Neural crest cell (in vitro differentiated cells): ENCODE measurements at places on chromosomes 7 and 10.

GRCh38 chr10:5317547-5318107, 47.1 kb upstream of the UCN3 start:
- no peak overlapping the region for H3K4me3 ChIP-seq
- no peak for DNase-seq

DNA sequence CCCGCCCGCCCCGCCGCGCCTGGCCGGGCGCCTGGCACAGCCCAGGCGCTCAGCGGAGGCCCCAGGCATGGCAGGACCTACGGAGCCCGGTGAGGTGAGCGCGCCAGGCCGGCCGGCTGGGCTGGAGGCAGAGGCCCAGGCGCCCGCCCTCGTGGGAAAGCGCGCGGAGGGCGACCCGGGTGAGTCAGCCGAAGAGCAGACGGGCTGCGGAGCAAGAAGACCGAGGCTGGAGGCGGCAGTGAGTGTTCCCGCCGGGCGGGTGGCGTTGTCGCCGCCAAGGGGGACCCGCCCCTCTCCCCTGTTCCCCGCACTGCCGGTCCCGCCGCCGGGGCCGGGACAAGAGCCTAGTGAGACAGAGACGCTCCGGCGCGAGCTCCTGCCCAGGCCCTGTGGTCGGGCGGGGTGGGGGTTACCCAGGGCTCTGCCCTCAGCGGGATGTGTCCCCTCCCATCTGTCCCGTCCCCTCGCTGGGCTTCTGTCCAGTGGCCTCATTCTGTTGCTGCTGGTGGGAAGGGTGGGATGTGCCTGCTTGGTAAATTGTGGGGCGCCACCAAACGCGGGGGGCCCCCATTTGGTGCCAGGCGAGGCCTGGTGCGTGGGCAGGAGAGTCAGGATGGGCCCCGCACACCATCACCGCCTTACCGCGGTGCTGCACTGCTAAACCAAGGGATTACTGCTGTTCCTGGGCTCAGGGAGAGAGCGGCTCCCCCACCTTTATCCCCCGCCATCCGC, 17.0 kb upstream of the NODAL start:
- no peak overlapping the region for H3K27ac ChIP-seq
- peak; percentile 36 for DNase-seq
- no peaks in the 10 kb centered on the region for H3K36me3 ChIP-seq

GRCh38 chr10:21171197-21171935, 274.3 kb upstream of the NEBL start:
- H3K27me3 ChIP-seq, result peaks cover 34% of the 10 kb centered on the region
- H3K4me3 ChIP-seq, result peak overlapping the region; percentile 65
- no peak overlapping the region for H3K27ac ChIP-seq
- H3K36me3 ChIP-seq, result peaks cover 2% of the 10 kb centered on the region
- DNase-seq, result no peak
- H3K4me1 ChIP-seq, result peaks cover 56% of the 10 kb centered on the region

- DNase-seq, result no peak
- H3K4me1 ChIP-seq, result peaks cover 23% of the 10 kb centered on the region
- H3K36me3 ChIP-seq, result no peaks in the 10 kb centered on the region
- H3K27me3 ChIP-seq, result no peaks in the 10 kb centered on the region
- H3K4me3 ChIP-seq, result no peak overlapping the region
Observed at GRCh38 chr7:80781146-80781545, 137.7 kb downstream of the SEMA3C start.

GRCh38 chr10:76547352-76547972, 1090.1 kb downstream of the KCNMA1 start:
- no peaks in the 10 kb centered on the region for H3K36me3 ChIP-seq
- H3K27ac ChIP-seq, result no peak overlapping the region
- peaks cover 2% of the 10 kb centered on the region for H3K27me3 ChIP-seq
- no peak overlapping the region for H3K4me3 ChIP-seq
- peaks cover 16% of the 10 kb centered on the region for H3K4me1 ChIP-seq
